RCC 7860 (cell line): ENCODE measurements at places on chromosomes 7 and 10.

- no peak for DNase-seq
Observed at GRCh38 chr10:114767986-114768821, 53.4 kb upstream of the FHIP2A start.

DNA sequence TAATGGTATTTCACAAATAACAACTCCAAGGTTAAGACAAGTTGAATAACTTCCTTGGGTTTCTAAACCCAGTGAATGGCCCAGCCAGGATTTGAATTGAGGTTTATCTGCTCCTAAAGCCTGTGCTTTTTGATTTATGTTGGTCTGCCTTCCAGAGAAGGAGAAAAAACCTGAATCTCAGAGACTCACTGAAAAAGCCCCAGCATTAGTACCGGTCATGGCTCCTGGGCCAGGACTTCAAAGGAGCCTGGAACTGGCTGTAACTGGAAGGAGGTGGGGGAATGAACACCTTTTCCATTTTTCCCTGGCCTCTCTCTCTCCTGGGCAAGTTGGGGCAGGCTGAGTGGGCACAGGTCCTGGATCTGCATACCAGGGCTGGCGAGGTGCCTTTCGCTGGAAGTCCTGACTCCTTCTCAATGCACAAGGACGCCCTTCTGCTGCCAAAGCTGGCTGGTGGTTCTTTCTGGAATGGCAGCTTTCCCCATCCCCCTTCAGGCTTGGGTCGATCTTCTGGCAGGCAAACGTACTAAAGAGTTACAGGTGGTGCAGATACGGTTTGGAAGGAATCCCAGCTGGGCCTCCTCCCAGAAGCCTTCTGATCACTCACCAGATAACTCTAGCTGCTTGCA, 268.2 kb downstream of the PTEN start:
- no peak for DNase-seq

DNA sequence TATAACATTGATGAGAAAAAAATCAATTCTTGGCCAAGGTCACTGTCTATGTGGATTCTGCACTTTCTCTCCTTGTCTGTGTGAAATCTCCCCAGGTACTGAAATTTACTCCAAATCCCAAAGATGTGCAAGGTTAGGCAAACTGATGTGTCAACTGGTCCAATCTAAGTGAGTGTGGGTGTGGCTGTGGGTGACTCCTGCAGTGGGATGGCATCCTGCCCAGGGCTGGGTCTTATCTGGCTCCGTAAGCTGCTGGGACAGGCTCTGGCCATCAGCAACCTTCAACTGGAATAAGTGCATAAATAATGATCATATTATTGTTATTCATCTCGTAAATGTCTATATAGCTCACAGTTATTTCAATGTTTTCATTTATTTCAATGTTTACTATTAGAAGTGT, 79.3 kb downstream of the JCAD start:
- no peak for DNase-seq

DNA sequence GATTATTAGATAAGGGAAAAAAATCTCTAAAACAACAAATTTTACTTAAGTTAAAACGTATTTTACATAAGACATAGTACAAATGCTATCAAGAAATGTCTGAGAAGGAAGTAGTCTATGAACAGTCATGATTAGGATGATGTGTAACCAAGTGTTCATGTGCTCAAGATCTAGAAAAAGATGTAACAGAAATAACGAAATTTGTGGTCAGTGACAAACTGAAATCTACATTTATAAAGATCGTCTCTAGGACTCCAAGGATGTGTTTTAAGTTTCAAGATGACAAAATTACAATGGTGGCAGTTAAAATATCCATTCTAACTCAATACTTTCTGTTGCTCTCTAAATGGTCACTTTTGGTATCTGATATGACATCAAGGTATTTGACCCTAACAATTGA, 17.2 kb downstream of the PPP3CB start:
- DNase-seq: no peak

DNA sequence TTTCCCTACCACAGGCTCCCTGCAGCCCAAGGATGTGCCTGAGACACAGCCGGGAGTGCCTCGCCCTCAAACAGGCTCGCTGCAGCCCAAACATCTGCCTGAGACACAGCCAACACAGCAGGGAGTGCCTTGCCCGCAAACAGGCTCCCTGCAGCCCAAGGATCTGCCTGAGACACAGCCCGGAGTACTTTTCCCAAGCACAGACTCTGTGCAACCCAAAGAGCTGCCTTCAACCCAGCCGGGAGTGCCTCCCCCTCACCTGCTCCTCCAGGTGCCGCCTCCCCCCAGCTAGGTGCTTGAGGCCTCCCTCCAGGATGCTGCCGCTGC, 42.9 kb downstream of the ANTXRL start:
- no peak for DNase-seq

DNA sequence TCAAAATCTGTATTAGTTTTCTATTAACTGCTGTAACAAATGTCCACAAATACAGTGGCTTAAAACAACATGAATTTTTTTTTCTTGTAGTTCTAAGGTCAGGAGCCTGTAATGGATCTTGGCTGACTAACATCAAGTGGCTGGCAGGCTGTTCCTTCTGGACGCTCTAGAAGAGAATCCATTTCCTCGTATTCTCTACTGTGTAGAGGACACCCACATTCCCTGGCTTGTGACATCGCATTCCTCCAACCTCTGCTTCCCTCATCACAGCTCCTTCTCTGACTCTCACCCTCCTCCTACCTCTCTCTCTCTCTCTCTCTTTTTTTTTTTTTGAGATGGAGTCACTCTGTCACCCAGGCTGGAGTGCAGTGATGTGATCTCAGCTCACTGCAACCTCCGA, 4.8 kb upstream of the CALHM1 start:
- DNase-seq: no peak

GRCh38 chr7:36639826-36640225, 84.5 kb downstream of the AOAH start:
- DNase-seq: no peak

DNA sequence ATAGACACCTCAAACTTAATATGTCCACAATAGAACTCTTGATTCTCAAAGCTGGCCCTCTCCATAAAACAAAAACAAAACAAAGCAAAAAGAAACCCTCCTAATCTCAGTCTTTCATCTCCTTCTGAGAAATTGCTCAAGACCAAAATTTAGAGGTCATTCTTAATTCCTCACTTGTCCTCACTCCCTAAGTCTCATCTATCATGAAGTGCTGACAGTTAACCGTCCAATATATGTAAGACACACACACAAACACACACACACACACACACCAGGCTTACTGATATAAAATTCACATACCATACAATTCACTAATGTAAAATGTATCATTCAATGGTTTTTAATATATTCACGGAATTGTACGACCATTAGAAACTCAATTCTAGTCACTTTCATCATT, 17.0 kb upstream of the SVIL start:
- DNase-seq: no peak

DNA sequence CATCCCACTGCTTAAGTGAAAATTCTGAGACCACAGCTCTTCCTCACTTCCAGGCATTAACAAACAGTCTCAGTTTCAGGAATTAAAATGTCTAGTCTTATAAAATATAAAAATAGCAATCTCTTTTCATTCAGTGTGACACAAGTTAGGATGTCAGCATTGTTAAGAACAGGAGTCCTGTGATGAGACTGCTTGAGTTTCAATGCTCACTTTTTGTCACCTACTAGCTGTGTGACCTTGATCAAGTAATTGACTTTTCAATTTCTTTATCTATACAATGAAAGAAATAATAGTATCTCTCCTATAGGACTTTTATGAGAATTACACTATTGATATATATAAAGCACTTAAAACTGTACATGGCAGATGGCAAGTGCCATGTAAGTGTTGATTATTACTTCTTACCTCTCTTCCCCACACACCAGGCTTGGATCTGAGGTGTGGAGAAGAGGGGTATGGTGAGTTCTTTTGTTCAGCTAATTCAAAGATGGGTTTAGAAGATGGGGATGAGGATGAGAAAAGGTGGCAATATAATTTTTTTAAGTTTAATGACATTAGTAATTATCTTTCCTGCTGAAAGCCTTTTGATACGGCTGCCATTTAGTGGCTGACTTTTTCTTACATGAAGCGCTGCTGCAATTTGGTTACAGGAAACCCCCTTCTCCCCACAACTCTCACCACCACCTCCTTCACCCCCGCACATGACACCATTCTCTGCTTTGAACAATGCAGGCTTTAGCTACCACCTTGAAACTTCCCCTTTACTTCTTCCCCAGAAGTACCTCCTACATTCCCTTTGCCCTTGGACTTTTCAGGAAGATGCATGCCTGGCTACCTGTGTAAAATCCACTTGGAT, 20.8 kb upstream of the HYAL4 start:
- DNase-seq: no peak
